ENCODE measurements at places on chromosomes 12 and 14.

DNA sequence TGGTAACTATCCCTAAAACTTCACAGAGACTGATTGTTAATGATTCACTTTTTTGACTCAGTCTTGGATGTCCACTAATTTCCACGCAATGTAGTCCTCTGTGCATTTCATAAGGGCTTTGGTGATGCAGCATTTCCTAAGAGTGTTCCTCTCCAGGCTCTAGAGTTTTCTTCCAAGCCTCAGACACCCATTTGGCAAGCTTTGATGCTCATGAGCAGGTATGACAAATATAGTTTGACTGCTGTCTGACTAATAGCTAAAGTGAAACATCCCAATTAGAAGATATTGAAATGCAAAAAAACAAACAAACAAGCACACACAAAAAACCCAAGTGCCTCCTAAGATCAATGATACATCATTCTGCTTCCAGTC lies 1.5 kb upstream of the VAMP1 start:
- no peak for DNase-seq

DNA sequence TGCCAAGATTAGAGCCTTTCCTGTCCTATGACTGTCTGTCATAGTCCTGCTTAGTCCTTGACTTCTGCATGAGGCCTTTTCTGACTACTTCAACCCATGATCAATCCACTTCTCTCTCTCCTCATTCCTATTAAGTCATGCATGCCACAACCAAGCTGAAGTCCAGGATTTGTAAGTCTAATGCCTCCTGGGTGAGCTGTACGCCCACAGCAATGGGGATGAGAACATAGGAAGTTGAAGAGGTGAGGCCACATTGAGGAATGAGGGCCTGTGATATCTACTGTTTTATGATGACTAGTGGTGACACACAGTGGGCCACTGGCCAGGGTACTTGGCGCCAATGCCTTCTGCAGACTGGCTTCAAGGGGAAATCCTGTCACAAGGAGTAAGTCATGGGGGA lies 994.1 kb upstream of the TMEM132C start:
- no peak for DNase-seq

- DNase-seq, result no peak
Measured at GRCh38 chr12:38156497-38157245, 159.9 kb upstream of the ALG10B start.

GRCh38 chr12:109088818-109089217 lies 4.5 kb downstream of the ALKBH2 start:
- no peak for DNase-seq

DNA sequence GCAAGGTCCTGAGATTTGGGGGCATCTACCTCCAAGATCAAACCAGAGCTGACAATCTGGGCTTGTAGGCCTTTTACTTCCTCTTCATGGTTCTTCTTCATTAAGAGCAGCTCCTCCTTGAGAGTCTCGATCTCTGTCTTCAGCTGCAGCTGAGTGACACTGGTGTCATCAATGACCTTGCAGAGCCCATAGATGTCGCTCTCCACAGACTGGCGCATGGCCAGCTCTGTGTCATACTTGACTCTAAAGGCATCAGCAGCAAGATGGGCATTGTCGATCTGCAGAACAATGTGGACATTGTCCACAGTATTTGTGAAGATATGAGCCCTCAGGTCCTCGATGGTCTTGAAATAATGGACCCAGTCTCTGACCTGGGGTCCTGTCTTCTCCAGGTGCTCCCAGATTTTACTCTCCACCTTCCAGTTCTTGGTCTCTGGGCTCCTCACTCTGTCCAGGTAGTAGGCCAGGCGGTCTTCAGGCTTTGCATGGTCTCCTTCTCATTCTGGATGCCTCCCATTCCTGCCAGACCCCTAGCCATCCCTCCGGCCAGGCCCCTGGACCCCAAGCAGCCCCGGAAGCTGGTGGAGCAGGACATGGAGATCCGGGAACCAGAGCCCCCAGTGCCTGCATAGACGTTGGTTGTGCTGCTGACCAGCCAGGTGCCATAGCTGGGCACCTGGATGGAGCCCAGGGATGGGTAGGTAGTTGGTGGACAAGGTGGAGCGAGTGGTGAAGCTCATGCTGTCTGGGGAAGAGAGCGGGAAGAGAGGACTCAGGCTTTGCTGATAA lies 141.0 kb downstream of the MSRB3 start:
- no peak for DNase-seq

DNA sequence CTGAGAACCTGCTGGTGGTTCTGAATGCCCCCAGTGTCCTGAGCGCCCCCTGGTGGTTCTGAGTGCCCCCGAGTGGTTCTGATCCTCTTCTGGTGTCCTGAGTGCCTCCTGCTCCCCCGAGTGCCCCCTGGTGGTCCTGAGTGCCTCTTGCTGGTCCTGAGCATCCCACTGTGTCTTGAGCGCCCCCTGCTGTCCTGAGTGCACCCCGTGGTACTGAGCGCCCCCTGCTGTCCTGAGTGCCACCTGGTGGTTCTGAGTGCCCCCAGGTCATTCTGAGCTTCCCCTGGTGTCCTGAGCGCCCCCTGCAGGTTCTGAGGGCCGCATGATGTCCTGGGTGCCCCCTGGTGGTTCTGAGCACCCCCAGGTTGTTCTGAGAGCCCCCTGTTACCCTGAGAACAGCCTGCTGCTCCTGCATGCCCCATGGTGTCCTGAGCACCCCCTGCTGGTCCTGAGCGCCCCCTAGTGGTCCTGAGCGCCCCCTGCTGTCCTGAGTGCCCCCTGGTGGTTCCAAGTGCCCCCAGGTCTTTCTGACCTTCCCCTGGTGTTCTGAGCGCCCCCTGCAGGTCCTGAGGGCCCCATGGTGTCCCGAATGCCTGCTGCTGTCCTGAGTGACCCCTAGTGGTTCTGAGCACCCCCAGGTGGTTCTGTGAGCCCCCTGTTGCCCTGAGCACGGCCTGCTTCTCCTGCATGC lies 1165.4 kb downstream of the TMEM121 start:
- peak; percentile 52 for DNase-seq

GRCh38 chr14:64748995-64749714 lies 44.9 kb downstream of the PLEKHG3 start:
- no peak for DNase-seq

GRCh38 chr12:117121441-117121840 lies 22.2 kb upstream of the TESC start:
- no peak for DNase-seq

GRCh38 chr12:101876861-101877805 lies at the start of gene DRAM1:
DRAM1 (plus strand) TSS chr12:101877580; CDS start chr12:101877790, 210 bp downstream.
- DNase-seq, result peak; percentile 40

DNA sequence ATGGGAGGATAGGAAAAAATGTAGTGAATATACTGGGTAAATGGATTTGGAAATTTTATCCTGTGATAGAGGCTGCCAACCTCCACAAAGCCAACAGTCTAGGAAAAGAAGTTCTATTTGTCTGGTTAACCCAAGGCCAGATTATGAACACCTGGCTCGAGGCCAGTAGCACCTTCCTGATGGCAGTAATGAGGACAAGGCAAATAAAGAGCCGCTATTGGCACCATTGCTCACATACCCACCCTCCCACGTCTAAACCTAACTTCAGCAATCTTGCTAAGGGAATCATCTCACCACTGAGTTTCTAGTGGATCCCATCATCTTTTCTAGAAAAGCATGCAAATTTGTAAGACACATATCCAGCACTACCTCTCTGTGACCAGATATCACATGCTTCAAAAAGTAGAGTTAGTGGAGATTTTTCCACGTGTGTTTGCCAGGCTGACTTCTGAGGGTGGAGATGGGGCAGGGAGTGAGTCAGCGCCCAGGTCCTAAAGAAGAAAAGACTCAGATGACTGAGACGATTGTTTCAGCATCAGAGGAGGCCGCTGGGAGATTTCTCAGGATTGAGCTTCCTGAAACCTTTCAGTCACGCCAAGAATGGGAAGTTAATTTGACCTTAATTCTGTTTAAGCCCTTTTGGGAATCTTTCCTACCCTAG lies 362.9 kb downstream of the EMP1 start:
- no peak for DNase-seq

- no peak for DNase-seq
Measured at GRCh38 chr14:23432102-23432925, 3.1 kb downstream of the MYH7 start.

- no peak for DNase-seq
Measured at GRCh38 chr12:6076346-6076745, 48.1 kb downstream of the VWF start.

DNA sequence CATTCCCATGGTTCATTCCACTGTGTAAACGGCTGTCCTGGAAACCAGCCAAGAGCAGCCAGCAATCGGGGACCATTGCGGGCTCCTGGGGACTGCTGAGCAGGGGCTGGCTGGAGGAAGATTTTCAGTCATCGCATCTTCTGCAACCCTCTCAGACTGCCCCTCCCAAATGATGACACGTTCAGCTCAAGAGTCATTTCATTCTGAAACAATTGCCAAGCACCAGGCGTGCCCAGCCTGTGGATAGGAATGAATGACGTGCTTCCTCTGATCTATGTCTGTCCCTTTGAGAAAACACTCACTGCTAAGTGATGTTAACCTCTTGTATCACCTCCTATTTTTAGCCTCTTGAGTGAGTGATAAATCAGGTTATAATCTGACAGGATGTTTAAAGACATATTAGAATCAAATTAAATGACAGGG lies 62.0 kb downstream of the NDUFA12 start:
- peak; percentile 3 for DNase-seq

DNA sequence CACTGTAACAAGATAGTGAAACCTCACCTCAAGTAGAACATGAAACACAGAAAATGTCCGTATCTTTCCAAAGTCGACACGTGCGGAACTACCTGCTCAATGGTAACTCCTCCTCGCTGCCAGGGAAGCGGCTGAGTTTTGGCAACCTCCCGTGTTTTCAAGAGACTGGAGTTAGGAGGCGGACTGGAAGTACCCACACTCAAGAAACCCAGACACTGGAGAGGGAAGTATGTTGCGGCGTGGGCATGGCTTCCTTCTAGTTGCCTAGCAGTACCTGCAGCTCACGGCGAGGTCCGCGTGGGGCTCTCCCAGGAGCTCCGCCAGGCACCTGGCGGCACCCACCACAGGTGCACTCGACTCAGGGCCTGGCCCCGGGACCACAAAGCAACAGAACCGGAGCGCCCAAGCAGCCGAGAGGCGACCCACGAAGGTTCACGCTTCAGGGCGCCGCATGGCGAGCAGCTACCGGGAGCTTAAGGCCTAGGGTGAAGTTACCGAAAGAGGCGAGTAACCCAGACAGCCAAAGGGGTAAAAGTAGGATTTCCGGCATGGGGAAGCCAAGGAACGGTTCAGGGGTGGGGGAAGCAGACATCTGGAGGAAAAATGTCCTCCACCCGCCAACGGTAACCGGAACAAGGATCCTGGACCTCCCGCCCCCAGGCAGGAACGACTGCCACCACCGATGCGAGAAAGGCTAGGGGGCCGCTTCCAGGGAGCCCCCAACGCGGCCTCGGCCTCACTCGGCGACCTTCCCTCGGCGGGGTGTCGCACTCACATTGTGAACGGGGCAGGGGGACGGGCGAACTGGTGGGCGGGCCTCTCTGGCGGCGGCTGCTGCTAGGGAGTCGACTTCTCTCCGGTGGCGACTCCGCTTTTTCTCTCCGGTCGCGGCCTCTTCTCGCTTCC lies 608 bp downstream of the PTGES3 start:
- DNase-seq, result peak; percentile 47

GRCh38 chr12:53844994-53845844 lies 93.4 kb upstream of the HOXC13 start:
- DNase-seq, result no peak

DNA sequence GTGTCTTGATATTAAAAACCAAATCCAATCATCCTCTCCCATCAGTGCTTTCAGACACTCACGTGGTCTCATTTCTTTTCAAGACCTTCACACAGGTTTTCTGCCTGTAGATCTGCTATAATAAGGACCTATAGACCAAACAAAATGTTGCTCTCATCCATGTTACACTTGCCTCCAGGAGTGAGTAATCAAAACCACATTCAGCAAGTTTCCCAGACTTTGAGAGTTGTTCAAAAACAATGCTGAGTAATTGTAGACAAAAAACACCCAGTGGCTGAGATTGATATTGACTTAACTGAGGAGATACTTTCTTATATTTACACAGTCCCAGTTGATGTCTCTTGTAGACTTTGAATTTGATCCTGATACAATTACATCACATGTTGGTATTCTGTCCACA lies 383.1 kb downstream of the TMEM132D start:
- no peak for DNase-seq

DNA sequence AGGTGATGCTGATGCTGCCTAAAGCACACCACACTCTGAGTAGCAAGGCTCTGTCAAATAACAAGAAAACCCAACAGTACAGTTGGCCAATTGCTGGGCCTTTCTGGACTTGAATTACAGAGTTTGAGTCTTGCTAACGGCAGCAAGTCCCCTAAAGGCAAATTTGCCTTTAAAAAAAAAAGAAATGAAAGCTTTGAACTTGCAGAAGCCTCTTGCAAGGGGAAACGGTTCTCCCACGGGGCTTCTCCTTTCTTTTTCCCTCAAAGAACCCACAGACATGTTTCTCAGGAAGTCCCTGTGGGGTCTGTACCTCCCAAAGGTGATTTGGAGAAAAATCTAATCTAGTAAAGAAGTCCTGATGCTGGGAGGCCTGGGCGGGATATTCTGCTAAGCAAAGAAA lies 191.3 kb upstream of the MYL2 start:
- no peak for DNase-seq

GRCh38 chr12:66587912-66588311 lies 91.0 kb downstream of the GRIP1 start:
- no peak for DNase-seq

DNA sequence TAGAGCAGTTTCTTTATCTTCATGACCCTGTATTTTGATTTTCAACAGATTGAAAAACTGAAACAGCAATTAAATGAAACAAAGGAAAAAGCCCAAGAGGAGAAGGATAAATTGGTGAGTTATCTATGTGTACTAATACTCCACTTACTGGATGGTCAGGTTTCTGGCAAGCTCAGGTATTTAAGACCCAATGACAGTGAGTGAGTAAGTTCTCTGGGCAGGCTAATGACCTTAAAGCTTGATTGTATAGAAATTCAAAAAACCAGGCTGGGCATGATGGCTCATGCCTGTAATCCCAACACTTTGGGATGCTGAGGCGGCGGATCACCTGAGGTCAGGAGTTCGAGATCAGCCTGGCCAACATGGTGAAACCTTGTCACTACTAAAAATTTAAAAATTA lies 10.0 kb downstream of the BBOF1 start:
- DNase-seq, result no peak

- DNase-seq, result no peak
Measured at GRCh38 chr12:623172-623864, 39.9 kb downstream of the NINJ2 start.

- DNase-seq, result no peak
Measured at GRCh38 chr12:57883700-57884099, 37.2 kb upstream of the CTDSP2 start.

DNA sequence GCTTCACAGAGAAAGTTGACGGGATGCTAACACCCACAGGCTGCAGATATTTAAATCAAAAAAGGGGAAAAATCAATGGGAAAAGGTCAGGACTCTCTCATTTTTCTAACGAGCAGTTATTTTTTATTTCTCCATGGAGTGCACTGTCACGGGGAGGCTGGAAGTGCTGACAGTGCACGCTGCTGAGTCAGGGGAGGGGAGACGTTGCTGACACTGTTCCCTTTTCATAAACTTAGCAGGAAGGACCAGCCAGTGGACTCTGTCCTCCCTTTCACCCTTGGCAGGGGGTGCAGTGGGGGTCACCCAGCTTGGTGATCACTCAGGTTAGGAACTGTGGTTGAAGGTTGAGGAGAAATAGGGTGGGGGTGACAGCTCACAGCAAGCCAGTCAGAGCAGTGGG lies 65.6 kb upstream of the FUT8 start:
- DNase-seq, result no peak

Measured in activated CD4-positive, alpha-beta T cell treated with anti-CD3 and anti-CD28 coated beads, Interleukin-2, amount 50 U/mL, for 24 hours (primary cell).